Urinary bladder (tissue), 4 donors: ENCODE measurements at places on chromosomes 6 and 20. TPM values are rescaled to one million over a fixed set of nuclear protein-coding genes. Genes with fewer than 3 reads are reported as not detected.

The HCRTR2 gene
- total RNA-seq = 0.16 TPM

The ZSCAN12 gene
- total RNA-seq = 14.4 TPM

The TMEM151B gene
- total RNA-seq = 0.48 TPM

The ULBP1 gene
- total RNA-seq = 0.16 TPM

The IL17F gene
- not detected for total RNA-seq

The CDSN gene
- total RNA-seq = not detected

GRCh38 chr6:113496166-113496565 is 361.0 kb upstream of the MARCKS start:
- DNase-seq = no peak

GRCh38 chr6:4950836-4951533 is 52.9 kb downstream of the RPP40 start:
- no peak for DNase-seq

GRCh38 chr6:3236005-3236404 is 8.6 kb upstream of the TUBB2B start:
- no peak for DNase-seq

GRCh38 chr6:158131926-158132325 is 36.1 kb downstream of the SERAC1 start:
- DNase-seq = no peak

DNA sequence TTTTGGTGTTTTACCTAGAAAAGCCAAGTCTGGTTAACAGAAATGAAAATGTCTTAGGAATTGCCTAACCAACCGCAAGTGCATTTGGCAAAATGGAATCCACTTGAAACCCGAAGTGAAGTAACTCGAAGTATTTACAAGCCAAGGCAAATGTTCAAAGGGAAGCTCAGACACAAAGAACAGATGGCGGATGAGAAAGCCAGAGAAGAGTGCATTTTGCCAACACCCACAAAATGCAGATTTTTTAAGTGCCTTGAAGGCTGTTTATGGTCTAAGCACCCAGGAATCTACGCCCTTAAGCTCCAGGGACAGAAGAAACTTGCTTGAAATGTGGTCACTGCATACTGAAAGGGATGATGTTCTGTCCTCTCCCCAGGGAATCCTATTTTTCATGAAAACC is 70.0 kb upstream of the TBXT start:
- DNase-seq = no peak

- DNase-seq = no peak
Measured at GRCh38 chr6:13304580-13305260, 23.6 kb downstream of the TBC1D7 start.
